ENCODE measurements at places on chromosomes 3 and 15. TPM values are rescaled to one million over a fixed set of nuclear protein-coding genes. Genes with fewer than 3 reads are reported as not detected.

SAMMSON gene
- total RNA-seq: not detected

- H3K27ac ChIP-seq: no peak overlapping the region
- H3K4me3 ChIP-seq: no peak overlapping the region
- peaks cover 2% of the 10 kb centered on the region for H3K27me3 ChIP-seq
Measured at GRCh38 chr3:190807719-190808375, 54.6 kb downstream of the GMNC start.

DNA sequence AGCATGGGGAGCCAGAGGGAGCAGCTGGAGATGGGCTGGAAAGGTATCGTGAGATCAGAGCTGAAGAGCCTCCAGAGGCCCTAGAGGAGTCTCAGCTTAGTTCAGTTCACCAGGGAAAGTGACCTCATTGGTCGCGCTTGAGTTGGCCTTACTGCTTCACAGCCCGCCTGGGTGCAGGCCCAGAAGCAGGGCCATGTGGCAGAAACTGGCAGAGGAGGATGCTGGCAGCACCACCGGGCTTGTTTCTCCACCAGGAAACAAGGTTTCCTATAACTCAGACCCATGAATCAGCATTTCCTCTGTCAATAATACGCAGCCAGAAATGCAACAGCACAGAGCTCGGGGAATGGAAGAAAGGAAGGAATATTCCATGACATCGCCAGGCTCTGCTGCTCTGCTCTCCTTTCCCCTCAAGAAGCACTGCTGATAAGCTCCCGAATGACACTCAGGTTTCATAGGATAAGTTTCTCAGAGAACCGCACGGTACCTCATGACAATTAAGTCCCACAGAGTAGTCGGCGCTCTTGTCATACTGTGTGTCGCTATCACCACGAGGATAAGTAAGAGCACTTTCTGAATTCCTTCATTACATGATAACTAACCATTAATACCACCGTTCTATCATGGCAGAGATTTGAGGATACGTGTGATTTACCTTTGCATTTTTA lies 147.1 kb upstream of the LPP start:
- no peaks in the 10 kb centered on the region for H3K4me1 ChIP-seq
- H3K27me3 ChIP-seq: no peaks in the 10 kb centered on the region
- no peaks in the 10 kb centered on the region for H3K36me3 ChIP-seq
- DNase-seq: no peak

DNA sequence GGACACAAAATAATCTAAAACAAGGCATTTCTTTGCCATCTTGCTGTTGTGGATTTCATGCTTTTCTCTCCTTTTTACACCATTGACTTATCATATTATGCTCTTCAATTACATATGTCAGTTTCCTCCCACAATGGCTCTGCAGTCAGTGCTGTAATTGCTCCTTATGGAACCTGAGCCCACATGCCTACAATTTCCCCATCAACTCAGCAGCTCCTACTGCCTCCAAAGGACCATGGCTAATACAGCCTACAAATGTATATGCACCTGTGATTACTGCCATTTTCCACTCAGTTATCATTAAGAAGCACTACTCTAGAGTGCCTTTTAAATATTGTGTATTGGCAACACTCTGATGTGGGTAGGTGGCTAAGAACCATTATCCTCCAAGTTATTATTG lies 30.8 kb downstream of the RTP4 start:
- no peak for DNase-seq
- H3K27ac ChIP-seq: no peak overlapping the region
- peaks cover 2% of the 10 kb centered on the region for H3K27me3 ChIP-seq

ZNF609 gene
- 10.4 TPM for total RNA-seq

- H3K27me3 ChIP-seq: peaks cover 3% of the 10 kb centered on the region
- no peaks in the 10 kb centered on the region for H3K36me3 ChIP-seq
- H3K4me1 ChIP-seq: no peaks in the 10 kb centered on the region
- no peak for DNase-seq
- H3K27ac ChIP-seq: no peak overlapping the region
Measured at GRCh38 chr15:33646744-33647143, 321.6 kb upstream of the CHRM5 start.

RTP4 gene
- total RNA-seq: not detected

GRCh38 chr15:68710536-68710935 lies 110.2 kb downstream of the ANP32A start:
- H3K27ac ChIP-seq: no peak overlapping the region
- no peaks in the 10 kb centered on the region for H3K4me1 ChIP-seq
- peaks cover 12% of the 10 kb centered on the region for H3K36me3 ChIP-seq
- no peak overlapping the region for H3K4me3 ChIP-seq
- no peak for DNase-seq

DNA sequence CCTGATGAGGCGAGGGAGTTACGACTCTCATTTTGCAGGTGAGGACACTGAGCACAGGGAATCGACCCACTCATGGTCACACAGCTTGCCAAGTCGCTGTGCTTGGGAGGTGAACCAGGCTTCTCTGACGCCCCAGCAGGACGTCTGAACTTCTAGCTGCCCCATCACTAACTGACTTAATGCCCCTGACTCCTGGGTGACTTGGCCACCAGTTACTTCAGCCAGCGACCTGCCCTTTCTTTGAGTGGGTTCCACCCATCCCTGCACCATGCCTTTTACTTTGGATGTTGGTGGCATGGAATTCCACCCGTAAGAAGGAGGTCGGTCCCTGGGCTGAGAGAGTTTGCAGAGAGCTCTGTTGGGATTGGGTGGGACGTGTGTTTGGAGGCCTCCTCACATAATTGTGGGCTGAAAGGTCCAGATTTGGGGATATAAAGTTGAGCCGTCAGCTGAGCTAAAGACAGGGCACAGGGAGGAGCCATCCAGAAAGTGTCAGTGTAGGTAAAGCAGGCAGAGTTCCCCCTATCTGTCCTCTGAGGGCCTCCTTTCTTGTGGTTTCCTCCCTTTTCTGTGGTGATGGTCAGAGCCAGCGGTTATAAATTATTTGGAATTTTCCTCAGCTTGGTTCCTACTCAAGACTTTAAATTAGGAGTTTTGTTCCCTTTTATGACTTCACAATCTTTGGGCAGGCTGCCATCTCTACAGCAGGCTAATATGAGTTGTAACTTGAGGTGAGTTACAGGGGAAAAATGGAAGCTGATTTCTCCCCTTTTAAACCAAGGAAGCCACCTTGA lies 55.0 kb downstream of the FLNB start:
- peak; percentile 86 for DNase-seq
- no peaks in the 10 kb centered on the region for H3K27me3 ChIP-seq
- H3K4me1 ChIP-seq: peaks cover 43% of the 10 kb centered on the region

GRCh38 chr15:95647531-95648277 lies 682.8 kb upstream of the NR2F2 start:
- no peaks in the 10 kb centered on the region for H3K36me3 ChIP-seq
- no peaks in the 10 kb centered on the region for H3K4me1 ChIP-seq
- no peak overlapping the region for H3K4me3 ChIP-seq

- no peaks in the 10 kb centered on the region for H3K27me3 ChIP-seq
- peak; percentile 30 for DNase-seq
- no peak overlapping the region for H3K27ac ChIP-seq
- peaks cover 8% of the 10 kb centered on the region for H3K4me1 ChIP-seq
Measured at GRCh38 chr3:58495101-58495500, 3.2 kb downstream of the KCTD6 start.

DNA sequence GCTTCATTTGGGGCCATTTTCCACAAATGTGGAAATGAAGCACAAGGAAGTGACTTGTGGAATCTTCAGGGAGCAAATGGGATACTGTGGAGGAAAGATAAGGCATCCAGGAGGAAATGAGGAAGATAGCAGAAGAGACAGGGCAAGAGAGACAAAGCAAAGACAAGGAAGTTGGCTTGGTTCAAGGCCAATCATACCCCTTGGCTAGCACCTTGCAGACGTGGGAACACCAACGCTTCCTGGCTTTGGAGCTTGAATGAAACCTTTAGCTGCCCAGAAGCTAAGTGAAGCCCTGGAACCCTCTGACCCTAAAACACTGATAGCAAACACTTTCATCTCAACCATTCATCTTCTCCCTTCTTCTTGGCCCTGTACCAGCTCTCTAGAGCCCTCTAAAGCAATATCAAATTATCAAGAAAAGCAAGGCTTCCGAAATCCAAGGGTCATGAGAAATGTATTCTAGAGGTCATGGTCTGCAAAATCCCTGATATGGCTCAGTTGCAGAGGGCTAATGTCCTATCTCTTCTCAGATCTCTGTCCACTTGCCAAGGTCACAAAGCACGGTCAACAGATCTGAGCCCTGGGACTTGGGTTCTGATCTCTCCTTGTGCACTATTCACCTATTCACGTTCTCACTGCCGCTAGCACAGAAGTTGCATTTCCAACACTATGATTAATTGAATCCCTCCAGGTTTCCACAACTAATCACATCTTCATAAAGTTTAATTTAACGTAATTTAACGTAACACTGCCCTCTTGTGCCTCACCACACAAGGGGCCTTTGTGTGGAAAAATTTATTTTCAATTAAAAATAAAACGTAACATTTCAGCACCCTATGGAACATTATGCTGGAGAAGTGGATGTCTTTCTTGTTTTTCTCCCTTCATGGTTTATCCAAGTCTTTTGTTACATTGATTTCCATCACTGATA lies 557.6 kb upstream of the ADAMTS9 start:
- H3K27me3 ChIP-seq: peaks cover 7% of the 10 kb centered on the region
- H3K27ac ChIP-seq: no peak overlapping the region
- H3K4me3 ChIP-seq: no peak overlapping the region
- DNase-seq: peak; percentile 1

TMEM108 gene
- total RNA-seq: 0.18 TPM

- peaks cover 5% of the 10 kb centered on the region for H3K27me3 ChIP-seq
- no peaks in the 10 kb centered on the region for H3K36me3 ChIP-seq
- DNase-seq: no peak
- H3K27ac ChIP-seq: no peak overlapping the region
- no peak overlapping the region for H3K4me3 ChIP-seq
- no peaks in the 10 kb centered on the region for H3K4me1 ChIP-seq
Measured at GRCh38 chr3:46222435-46223161, 14.5 kb upstream of the CCR1 start.

DNA sequence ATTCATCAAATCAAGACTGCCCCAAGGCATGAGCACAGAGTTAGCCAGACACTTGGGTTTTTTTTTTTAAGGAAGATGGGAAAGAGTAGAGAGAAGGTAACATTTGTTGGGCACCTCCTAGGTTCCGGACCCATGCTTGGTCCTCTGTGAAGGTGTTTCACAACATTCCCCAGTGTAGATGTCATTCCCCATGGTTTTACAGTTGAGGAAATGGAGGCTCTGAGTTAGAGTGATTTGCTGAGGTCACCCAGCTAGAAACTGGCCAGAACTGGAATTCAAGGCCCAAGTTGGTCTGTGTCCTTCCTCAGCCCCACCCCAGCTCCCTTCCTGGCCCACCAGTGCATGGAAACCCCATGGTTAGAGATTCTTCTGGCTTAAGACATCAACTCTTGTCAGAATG lies 19.9 kb downstream of the WNT7A start:
- H3K27me3 ChIP-seq: no peaks in the 10 kb centered on the region
- no peak overlapping the region for H3K27ac ChIP-seq

- H3K4me3 ChIP-seq: peak overlapping the region; percentile 54
- H3K36me3 ChIP-seq: peaks cover 6% of the 10 kb centered on the region
- peak overlapping the region; percentile 13 for H3K27ac ChIP-seq
- peak; percentile 58 for DNase-seq
- H3K4me1 ChIP-seq: peaks cover 5% of the 10 kb centered on the region
Measured at GRCh38 chr3:150414258-150414657, 6.2 kb downstream of the TSC22D2 start.

GRCh38 chr3:66561367-66561766 lies 60.5 kb upstream of the LRIG1 start:
- H3K4me1 ChIP-seq: peaks cover 1% of the 10 kb centered on the region
- peak; percentile 41 for DNase-seq
- no peak overlapping the region for H3K4me3 ChIP-seq

VIPR1 gene
- not detected for total RNA-seq

TADA3 gene
- total RNA-seq: 83.0 TPM

DNA sequence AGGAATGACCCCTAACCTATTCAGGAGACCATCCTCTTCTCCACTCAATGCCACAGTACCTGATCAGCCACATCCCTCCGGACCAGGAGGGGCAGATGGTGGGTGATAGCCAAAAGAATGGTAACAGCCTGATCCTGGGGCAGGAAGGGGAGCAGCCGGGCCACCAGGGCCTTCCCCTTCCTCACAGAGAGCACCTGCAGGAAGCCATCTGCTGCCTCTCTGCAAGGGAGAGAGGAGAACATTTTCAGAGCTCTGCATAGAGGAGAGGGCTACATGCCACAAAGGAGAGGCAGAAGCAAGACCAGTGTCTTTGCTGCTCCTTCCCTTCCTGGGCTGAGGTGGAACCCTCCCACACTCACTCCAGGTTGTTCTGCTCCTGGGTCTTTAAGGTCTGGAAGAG lies 5.5 kb upstream of the SPG11 start:
- no peak for DNase-seq
- H3K4me1 ChIP-seq: no peaks in the 10 kb centered on the region
- no peaks in the 10 kb centered on the region for H3K36me3 ChIP-seq
- no peak overlapping the region for H3K27ac ChIP-seq
- no peak overlapping the region for H3K4me3 ChIP-seq

Measured in IMR-90 (cell line).